ENCODE measurements at places on chromosomes 7 and 10.

DNA sequence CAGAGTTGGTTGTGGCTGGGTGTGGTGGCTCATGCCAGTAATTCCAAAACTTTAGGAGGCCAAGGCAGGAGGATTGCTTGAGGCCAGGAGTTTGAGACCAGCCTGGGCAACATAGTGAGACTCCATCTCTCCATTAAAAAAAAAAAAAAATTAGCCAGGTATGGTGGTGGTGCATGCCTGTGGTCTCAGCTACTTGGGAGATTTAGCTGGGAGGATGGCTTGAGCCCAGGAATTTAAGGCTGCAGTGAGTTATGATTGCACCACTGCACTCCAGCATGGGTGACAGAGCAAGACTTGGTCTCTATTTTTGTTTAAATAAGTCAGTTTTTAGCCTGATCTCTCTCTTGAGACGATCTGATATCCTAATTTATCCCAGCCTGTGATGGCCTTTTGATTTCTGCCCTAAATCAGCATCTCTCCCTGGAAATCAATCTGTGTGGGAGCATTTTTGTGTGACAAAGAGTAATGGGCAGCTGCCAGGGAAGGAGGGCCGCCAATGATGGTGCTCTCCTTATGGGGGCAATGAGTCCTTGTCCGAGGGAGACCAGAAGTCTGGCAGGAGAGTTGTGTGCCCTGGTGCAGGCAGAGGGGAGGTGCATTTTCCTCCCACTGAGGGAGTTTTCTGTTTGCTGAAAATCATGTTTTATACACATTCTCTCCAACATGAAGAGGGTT lies 111.0 kb downstream of the NRP1 start:
- no peak for DNase-seq

- DNase-seq, result no peak
These were observed 9.0 kb upstream of the POR start for GRCh38 chr7:75905785-75906604.

DNA sequence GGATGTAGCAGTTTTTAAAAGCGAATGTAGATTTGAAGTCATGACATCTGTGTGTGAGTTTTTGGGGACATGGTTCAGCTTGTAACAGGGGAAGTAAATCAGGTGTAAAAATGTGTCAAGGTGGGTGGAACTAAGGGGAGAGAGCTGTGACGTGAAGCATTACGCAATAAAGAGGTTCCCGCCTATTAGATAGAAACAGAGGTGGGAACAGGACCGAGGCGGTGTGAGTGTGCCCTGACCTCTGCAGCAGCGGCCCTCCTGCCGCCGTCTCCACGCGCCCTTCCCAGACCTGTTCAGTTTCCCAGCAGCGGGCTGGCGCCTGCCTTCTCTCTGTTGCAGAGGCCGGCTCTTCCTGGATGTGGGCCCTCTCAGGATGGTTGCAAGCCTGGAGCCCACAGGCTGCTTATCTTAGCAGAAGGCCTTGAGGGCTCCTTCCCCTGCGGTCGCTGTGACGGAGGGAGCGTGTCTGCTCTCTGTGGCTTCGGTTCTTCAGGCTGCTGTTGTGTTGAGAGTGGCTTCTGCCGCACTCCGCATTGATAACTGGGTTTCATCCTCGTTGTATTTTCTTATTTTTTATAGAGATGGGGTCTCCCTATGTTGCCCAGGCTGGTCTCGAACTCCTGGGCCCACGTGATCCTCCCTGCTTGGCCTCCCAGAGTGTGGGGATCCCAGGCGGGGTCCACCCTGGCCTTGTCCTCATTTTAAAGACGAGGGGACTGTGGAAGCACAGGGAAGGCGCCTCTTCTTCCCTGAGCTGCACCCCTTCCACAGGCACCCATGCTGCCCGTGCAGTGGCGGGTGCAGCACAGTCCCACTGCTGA lies 65.0 kb downstream of the DNAJB6 start:
- DNase-seq, result no peak

DNA sequence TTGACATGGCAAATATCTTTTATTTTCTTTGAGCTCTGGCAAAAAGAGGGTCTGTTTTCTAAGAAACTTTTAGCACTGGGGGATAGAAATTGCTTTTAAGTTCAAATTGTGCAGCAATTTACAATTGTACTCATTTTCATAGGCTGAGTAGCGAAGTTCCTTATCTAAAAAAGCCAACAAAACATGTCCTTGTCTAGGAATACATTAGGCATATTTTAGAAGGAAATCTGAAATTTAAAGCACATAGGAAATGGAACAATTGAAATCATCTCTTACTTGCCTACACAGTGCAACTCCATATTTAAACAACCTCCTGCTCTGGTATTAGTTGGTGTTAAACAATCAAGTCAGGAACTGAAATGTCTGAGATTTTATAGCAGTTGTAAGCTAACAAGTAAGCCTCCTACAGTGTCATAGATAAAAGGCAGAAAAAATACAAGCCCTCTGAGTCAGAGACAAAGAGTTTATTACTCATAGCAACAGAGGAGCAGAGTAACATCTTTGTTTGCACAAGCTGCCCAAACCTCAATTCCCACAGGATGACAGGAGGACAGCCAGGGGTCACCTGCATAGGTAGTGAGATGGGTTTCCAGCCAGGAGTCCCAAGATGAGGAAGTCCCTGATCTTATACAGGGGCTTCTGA lies 280.2 kb upstream of the HGF start:
- DNase-seq, result no peak

- DNase-seq, result no peak
These were observed 22.3 kb upstream of the TSPAN33 start for GRCh38 chr7:129122078-129122750.

DNA sequence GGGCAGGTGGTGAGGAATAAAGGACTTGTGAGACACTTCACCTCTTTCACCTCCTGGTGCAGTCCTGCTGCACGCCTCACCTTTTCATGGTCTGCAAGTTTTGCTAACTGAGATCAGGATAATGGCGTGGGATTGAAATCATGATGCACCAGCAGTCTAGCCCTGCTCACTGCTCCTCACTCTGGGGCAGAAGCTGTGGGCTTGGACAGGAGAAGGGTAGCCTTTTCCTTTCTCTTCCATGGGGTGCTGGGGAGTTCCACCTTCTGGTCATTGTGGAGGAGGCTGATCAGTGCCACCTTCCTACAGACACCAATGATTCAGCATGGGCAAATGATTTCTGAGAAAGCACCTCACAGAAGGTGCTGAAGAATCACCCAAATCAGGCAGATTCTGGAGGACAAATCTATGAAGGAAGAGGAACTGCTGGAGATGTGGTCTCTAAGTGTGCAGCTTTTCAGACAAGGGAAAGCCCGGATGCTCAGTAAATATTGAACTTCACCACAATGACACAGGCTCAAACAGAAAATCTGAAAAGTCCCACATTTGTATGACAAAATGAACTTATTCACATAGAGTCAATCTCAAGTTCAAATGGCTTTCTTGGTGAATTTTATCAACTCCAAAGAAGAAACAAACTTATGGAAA lies 19.7 kb downstream of the MBL2 start:
- DNase-seq, result no peak

DNA sequence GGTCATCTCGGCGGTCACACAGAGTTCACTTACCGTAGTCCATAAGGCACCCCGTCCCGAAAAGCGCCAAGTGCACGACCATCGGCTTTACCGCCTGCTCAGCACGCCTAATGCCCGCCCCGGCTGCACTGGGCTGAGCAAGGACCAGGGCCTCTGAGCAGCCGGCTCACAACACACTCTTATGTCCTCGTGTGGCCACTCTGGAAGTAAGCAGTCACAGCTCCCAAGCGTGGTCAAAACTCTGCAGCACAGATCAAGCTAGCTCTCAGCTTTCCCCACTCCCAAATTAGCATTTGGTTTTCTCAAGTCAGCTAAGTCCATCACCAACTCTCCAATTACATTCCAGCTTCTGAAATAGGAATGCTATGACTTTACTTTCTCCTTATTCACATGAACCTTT lies 57.7 kb downstream of the MAD1L1 start:
- no peak for DNase-seq

- no peak for DNase-seq
These were observed 1262.3 kb upstream of the PHF14 start for GRCh38 chr7:9711259-9711918.

- DNase-seq, result no peak
These were observed 142.4 kb downstream of the ADCY1 start for GRCh38 chr7:45716380-45717203.

DNA sequence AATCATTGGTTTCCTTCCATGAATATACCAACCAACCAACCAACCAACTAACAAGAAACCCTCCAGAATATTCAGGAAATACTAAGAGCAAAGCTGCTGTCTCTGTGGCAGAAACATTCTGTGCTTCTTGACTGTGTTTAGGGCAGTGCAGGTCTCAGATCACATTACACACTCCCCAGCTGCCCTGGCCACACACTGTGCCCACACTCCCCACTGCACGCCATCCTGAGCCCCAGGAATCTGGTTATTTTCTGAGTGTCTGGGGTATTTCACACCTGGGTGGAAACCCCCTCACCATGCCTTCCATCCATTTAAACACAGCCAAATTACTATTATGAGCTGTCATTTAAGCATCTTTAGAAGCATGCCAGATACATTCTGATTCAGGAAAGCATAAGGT lies 183.7 kb upstream of the ANK3 start:
- no peak for DNase-seq

DNA sequence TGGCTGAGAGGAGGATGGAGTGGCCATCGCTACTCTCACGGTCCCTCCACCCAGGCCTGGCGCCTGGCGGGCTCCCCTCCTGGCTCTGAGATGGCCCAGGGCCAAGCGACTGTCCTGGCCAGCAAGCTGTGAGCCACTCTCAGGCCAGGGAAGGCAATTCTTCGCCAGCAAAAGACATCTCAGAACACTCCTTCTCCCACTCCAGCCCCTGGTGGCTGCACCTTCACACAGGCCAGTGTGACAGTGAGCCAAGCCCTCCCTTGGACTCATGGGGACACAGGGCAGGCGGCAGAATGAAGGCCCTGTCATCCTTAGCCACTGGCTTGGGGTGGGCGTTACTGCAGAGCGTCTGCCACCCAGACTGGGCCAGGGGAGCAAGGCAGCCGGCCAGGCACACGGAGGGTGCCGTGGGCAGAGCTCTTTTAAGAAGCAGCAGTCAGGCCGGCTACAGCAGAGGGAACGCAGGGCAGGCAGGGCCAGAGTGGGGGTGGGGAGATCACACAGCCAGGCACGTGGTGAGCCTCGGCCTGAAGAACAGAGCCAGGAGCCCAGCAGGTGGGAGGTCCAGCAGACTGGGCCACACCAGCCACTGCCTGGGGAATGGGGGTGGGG lies 14.4 kb downstream of the STK32C start:
- DNase-seq, result no peak

All from NCI-H2081 treated with DMSO at 0.1 percent for 48 hours (cell line).